Activated naive CD8-positive, alpha-beta T cell treated with anti-CD3 and anti-CD28 coated beads for 36 hours (primary cell): ENCODE measurements at places on chromosomes 5 and 9.

GRCh38 chr9:96513622-96514021, 63.7 kb downstream of the HABP4 start:
- no peak for DNase-seq
- H3K27me3 ChIP-seq = no peaks in the 10 kb centered on the region
- H3K27ac ChIP-seq = no peak overlapping the region
- H3K36me3 ChIP-seq = peaks cover 2% of the 10 kb centered on the region

GRCh38 chr9:36948051-36948450, 86.0 kb downstream of the PAX5 start:
- H3K27ac ChIP-seq = no peak overlapping the region
- no peak overlapping the region for H3K4me3 ChIP-seq
- no peaks in the 10 kb centered on the region for H3K4me1 ChIP-seq
- peaks cover 23% of the 10 kb centered on the region for H3K27me3 ChIP-seq
- DNase-seq = no peak
- no peaks in the 10 kb centered on the region for H3K36me3 ChIP-seq

DNA sequence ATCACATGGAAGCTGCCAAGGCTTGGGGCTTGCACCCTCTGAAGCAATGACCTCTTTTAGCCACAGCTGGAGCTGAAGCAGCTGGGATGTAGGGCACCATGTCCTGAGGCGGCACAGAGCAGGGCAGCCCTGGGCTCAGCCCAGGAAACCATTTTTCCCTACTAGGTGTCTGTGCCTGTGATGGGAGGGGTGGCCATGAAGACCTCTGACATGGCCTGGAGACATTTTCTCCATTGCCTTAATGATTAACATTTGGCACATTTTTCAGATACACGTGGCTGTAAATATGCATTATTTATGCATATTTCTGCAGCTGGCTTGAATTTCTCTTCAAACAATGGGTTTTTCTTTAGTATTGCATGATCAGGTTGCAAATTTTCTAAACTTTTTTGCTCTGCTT, 81.7 kb downstream of the OSMR start:
- H3K4me1 ChIP-seq = no peaks in the 10 kb centered on the region
- H3K4me3 ChIP-seq = no peak overlapping the region
- no peak for DNase-seq
- H3K27ac ChIP-seq = no peak overlapping the region
- peaks cover 36% of the 10 kb centered on the region for H3K27me3 ChIP-seq
- H3K36me3 ChIP-seq = no peaks in the 10 kb centered on the region

GRCh38 chr9:91182429-91183225, 179.1 kb downstream of the AUH start:
- H3K36me3 ChIP-seq = no peaks in the 10 kb centered on the region
- H3K4me1 ChIP-seq = peaks cover 19% of the 10 kb centered on the region
- H3K4me3 ChIP-seq = no peak overlapping the region
- H3K27ac ChIP-seq = no peak overlapping the region

DNA sequence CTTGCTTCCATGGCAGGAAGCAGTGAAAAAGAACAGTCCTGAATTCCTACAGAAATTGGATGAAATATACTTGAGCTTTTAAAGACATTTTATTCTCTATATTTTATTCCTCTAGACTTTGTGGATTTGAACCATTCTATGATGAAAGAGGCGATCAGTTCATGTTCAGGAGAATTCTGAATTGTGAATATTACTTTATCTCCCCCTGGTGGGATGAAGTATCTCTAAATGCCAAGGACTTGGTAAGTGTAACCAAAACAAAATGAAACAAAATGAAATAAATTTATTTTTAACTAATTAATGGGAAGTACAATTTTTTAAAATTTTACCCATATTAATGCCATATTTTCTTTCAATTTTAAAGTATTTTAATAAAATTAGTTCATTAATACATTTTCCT, 34.1 kb downstream of the STARD4 start:
- no peak overlapping the region for H3K4me3 ChIP-seq
- no peak overlapping the region for H3K27ac ChIP-seq
- no peaks in the 10 kb centered on the region for H3K27me3 ChIP-seq
- DNase-seq = no peak
- peaks cover 13% of the 10 kb centered on the region for H3K36me3 ChIP-seq
- no peaks in the 10 kb centered on the region for H3K4me1 ChIP-seq

- no peak for DNase-seq
- H3K36me3 ChIP-seq = no peaks in the 10 kb centered on the region
- H3K27me3 ChIP-seq = no peaks in the 10 kb centered on the region
- no peaks in the 10 kb centered on the region for H3K4me1 ChIP-seq
- no peak overlapping the region for H3K4me3 ChIP-seq
Observed at GRCh38 chr9:82543726-82544125, 519.2 kb downstream of the RASEF start.
